ENCODE measurements at places on chromosomes 1 and 21. TPM values are rescaled to one million over a fixed set of nuclear protein-coding genes. Genes with fewer than 3 reads are reported as not detected.

LCE1D gene
- total RNA-seq = not detected

SPRR2G gene
- total RNA-seq = not detected

ADORA1 gene
- 3.8 TPM for total RNA-seq

OR14C36 gene
- not detected for total RNA-seq

CR1L gene
- total RNA-seq = not detected

CAPN8 gene
- total RNA-seq = 78.6 TPM

GRHL3 gene
- total RNA-seq = 0.24 TPM

Data from upper lobe of left lung (tissue), 6 donors.